ENCODE measurements at places on chromosomes 1 and 21.

DNA sequence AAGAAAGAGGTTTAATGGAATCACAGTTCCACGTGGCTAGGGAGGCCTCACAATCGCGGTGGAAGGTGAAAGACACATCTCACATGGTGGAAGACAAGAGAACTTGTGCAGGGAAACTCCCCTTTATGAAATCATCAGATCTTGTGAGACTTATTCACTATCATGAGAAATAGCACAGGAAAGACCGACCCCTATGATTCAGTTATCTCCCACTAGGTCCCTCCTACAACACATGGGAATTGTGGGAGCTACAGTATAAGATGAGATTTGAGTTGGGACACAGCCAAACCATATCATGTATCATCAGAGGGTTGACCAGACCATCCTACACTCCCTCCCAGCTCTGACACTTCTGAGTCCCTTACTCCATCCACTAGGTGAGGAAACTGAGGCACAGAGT is 143.9 kb upstream of the KLHDC7A start:
- DNase-seq = no peak

DNA sequence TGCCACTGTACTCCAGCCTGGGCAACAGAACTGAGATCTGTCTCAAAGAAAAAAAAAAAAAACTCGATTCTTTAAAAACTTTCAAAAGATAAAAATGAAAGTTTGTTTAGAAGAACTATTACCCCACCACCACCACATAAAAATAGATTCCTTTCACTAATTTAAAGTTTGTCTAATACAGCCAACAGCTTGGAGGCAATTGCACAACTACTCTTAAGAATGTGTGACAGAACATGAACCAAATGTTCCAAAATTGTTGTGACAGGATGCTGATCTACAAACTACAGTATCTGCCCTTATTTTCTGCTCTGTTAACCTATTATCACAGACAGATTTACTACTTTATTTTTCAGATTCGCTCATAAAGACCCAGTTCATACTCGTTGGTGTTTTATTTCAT is 5.5 kb upstream of the TGFBR3 start:
- no peak for DNase-seq

- no peak for DNase-seq
These were observed 61.7 kb downstream of the LGR6 start for GRCh38 chr1:202255343-202255742.

DNA sequence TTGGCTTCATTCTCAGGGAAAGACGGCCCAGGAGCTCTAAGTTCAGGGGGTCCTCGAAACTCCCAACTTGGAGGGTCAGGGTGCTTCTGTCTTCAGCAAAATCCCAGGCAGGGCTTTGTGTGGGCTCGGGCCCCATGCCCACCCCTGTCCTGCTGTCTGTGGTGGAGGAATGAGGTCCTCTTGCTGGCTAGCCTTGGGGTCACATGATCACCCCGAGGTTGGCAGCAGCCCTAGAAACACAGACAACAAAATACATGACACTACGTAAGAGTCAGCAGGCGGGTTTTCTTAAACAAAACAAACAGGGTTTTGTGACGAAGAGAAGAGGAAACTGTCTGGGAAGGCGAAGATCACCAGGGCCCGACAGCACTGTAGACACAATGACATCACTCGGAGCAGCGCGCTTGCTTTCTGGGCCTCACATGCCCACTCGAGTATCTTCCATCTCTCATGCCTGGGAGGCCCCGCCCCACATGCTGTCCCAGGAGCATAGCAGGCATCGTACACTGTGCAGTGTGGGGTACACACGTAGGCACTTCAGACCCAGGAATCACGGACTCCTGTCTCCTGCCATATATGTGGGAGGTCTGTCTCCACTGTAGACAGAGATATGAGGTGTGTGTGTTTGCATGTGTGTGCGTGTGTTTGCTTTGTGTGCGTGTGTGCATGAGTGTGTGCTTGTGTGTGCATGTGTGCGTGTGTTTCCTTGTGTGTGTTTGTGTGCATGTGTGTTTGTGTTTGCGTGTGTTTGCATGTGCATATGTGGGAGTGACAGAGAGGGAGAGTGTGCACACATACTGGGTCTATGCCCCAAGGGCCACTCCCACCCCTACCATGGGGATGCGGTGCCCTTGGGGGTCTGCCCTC is 94.7 kb downstream of the SIK1 start:
- no peak for DNase-seq

GRCh38 chr1:71448444-71448843 is 367.6 kb upstream of the ZRANB2 start:
- DNase-seq = no peak

DNA sequence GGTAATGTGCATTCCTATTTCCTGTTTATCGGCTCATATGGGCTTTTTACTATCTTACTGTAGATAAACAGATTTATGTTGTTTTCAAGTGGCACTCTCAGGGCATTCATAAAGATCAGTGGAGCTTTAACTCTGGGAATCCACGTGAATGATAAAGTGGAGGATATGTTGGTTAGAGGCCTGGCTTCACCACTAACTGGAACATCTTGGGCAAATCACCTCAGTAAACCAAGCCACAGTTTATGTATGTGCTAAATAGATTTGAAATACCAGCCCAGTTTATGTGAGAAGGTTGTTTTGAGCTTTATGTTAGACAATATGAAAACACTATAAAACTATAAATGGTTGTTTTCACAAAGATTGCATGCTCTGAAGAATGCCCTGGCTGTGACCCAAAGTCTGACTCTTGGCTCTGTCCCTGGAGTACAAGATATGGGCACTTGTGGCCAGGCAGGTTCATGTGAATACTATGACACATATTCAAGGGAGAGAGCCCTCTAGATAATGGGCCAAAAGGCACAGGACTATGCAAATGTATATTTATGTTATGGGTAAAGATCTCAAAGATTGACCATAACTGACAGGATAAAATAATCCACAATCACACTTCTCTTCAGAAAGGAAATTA is 36.7 kb downstream of the FAM163A start:
- DNase-seq = no peak

DNA sequence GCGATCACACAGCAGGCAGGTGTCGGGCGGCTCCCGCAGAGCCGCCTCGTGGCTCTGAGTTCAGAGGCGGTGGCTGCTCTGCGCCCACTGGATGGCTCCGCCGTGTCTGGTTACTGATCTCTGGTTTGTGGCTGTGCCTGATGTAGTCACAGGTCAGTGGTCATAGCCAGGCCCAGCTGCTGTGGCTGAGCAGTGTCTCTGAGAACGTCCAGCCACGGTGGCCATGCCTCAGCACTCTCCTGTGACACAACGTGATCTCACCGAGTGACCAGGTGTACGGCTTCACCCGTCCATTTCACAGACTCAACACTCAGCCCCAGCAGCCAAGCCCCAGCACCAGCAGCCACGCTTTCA is 61.2 kb downstream of the KCNN3 start:
- no peak for DNase-seq

DNA sequence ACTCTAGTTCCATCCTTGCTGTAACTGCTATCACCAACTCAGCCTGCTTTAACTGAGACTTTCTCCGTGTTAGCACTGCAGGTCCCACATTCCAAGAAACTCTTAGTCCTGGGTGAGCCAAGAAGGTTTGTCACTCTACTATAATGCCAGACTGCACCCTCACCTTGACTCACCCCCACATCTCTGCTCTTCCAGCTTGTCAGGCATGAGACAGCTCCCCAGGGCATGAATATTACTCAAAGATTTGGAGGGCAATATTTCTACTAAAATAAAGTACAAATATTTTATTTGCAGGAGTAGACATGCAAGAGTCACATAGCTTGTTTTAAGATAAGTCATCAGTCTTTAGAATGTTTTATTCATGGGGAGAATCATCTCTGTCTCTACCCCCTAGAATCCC is 110.2 kb downstream of the MATN1 start:
- DNase-seq = no peak

- no peak for DNase-seq
These were observed 62.1 kb upstream of the PDE9A start for GRCh38 chr21:42591170-42591869.

- DNase-seq = no peak
These were observed 17.8 kb downstream of the OR2B11 start for GRCh38 chr1:247440001-247440620.

DNA sequence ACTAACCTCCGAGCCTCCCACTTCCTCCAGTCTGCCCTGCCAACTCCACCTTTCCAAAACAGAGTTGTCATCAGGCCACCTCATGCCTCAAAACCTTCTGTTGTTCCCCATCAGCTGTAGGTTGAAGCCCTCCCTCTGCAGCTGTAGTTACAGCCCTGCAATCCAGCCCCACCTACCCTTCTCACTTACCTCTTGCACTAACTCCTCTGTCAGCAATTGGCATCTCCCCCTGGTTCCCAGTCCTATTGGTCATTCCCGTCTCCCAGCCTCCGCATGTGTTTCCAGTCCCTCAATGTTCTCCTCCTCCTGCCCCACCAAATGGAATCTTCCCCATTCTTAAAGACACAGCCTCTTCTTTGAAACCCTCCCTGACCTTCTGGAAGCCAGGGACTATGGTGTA is 100.1 kb upstream of the GCLM start:
- no peak for DNase-seq

- no peak for DNase-seq
These were observed 23.7 kb downstream of the SNX27 start for GRCh38 chr1:151635479-151636072.

DNA sequence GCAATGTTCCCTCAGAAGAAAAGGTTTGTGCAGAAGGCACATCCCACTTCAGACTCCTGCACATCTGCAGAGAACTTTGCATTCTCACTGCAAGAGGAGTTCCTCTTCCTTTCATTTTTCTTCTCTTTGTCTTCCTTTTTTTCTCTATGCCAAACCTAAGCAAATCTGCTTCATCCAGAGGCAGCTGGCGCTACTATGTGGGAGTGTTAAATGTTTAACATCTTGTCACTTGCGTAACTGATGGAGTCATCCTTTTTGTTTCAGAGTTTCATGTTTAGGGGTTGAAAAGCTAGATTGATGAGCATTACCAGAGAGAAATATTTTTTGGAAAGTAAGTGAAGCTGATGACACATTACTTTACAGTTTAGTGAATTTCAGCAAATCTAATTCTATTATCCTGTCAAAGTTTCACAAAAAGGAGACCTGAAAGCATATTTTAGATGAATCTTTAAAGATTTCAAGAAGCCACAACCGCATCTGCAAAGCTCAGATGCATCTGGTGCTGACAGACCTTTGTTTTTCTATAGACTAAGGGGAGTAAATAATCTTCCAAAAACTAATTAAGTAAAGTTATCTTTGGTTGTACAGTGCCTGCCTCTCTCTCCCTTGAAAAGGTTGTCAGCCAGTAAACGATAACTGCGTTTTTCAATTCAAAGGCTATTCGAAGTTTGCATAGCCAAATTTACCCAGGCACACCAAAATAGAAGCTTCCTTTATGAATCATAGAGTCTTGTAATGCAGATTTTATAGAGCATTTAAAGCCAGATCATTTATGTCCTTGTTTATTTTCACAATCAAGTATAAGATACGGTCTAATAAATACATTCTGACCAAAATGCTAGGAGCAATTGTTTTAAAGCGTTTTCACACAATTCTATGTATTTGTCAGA is 1.2 kb upstream of the LRRC53 start:
- no peak for DNase-seq

- no peak for DNase-seq
These were observed 8.4 kb downstream of the SLC35F3 start for GRCh38 chr1:233912909-233913308.

- DNase-seq = no peak
These were observed 63.1 kb upstream of the SH3GLB1 start for GRCh38 chr1:86641318-86641717.

DNA sequence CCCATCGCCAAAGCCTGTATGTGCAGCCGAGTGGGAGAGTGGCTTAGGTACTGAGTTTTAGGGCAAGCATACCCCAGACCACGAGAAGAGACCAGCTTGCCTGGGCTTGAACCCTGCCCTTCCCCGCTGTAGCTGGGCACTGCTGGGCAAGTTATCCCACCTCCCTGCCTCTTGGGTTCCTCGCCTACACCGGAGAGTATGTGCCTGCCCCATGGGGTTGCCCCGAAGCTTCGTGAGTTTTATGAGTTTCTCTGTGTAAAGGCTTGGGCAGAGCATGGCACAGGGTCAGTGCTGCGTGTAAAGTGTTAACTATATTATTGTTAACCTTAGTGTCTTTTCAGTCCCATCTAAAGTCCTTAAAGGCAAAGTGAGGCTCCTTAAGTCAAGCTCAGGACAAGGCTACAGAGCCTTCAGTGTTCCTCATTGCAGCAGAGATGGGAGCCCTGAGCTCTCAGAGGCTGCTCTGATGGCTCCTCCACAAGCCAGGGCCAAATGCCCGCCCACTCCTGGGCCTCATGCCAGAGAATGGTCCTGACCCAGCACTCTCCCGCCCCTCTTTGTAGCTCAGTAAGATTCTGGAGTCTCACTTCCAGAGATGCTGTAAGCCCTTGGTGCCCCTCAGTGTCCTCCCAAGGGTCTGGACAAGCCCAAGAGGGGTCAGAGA is 37.0 kb upstream of the KCNA10 start:
- DNase-seq = no peak

GRCh38 chr21:39397646-39398385 is 47.8 kb downstream of the LCA5L start:
- no peak for DNase-seq

DNA sequence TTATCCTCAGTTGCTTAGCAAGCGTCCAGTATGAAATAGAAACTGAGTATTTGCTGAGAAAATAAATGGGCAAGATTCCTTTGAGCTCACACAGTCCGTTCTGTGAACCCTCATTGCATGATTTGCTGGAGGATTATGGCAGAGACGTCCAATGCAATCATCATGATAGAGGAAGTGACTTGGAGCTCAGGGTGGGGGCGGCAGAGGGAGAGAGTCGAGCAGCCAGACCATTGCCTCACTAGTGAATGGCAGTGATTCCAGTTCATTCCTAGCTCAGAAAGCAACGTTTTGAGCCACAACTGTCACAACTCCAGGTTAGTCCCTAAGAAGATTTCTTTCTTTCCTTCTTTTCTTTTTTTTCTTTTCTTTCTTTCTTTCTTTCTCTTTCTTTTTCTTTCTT is 27.5 kb upstream of the COL9A2 start:
- no peak for DNase-seq

DNA sequence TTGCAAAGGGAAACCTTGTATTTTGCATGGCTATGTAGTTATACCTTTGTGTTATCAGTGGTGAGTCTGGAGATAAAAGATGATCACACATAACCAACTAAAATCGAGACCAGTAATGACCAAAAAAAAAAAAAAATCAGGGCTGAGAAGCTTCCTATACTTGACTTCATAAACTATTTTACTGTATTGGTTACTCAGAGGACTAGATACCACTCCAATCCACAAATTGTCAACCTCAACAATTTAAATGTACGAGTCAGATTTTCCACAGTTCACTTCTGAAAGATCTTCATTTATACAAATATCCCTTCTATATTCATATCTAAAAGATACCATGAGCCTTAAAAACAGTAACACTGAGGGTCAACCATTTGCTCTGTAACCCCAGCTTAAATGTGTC is 71.7 kb downstream of the NRIP1 start:
- DNase-seq = no peak

GRCh38 chr1:81304187-81304586 is 496.5 kb upstream of the ADGRL2 start:
- DNase-seq = no peak

- DNase-seq = no peak
These were observed 51.2 kb downstream of the DESI2 start for GRCh38 chr1:244704107-244704506.

- no peak for DNase-seq
These were observed 49.3 kb downstream of the SCP2 start for GRCh38 chr1:52976183-52977035.

All from stimulated activated CD4-positive, alpha-beta T cell treated with anti-CD3 and anti-CD28 coated beads, TNF-alpha, amount 100 ng/mL, for 4 hours (primary cell).